ENCODE measurements at places on chromosomes 3 and 15.

DNA sequence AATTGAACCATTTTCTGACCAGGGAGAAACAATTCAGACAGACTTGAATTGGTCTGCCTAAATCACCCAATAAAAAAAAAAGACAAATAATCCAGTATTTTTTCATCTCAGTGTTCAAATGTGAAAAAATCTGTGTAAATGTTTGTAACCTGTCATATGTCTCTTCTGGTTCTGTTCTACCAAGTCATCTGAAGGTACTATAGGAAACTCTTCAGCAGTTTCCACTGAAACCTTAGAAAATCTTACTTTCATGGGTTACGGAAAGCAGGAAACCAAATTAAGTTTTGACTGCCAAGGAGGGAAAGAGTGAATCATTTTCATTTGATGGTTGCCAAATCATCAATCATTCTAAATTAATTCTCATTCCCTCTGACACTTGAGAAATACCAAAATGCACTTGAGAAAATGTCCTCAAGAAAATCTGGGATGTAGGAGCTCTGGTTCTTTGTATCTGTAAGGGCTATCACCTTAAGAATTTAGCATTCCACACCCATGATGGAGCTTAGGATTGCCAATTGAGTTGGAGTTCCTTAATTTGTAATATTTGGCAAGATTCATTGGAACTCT is 278.2 kb upstream of the KCNH8 start:
- H3K27ac ChIP-seq = no peak overlapping the region
- H3K4me3 ChIP-seq = no peak overlapping the region
- no peaks in the 10 kb centered on the region for H3K27me3 ChIP-seq

GRCh38 chr3:140794507-140794906 is 116.6 kb downstream of the TRIM42 start:
- H3K4me3 ChIP-seq = no peak overlapping the region
- peaks cover 21% of the 10 kb centered on the region for H3K36me3 ChIP-seq
- peak overlapping the region; percentile 78 for H3K27ac ChIP-seq
- H3K27me3 ChIP-seq = no peaks in the 10 kb centered on the region
- peaks cover 26% of the 10 kb centered on the region for H3K4me1 ChIP-seq

DNA sequence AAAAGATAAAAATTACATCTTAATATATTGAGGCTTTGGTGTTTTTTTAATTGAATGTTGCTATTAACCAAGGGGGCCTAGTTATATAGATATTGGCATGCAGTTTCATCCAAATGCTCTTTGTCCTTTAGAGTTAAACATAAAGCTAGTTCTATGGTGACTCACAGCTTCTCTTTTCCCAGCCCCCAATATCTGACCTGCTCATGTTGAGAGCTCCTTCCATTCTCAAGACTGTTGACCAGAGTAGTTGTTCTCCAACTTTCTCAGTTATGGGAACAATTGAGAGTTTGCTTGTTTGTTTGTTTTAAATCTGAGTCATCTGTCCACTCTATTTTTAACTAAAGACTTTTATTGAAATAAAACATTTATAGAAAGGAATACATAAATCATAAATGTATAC is 15.8 kb upstream of the RARB start:
- H3K4me1 ChIP-seq = 0 out of 2 replicates have a peak, but pooled peaks cover 4% of the 10 kb centered on the region
- H3K27me3 ChIP-seq = no peaks in the 10 kb centered on the region
- H3K27ac ChIP-seq = no peak overlapping the region
- DNase-seq = no peak
- no peak overlapping the region for H3K4me3 ChIP-seq

DNA sequence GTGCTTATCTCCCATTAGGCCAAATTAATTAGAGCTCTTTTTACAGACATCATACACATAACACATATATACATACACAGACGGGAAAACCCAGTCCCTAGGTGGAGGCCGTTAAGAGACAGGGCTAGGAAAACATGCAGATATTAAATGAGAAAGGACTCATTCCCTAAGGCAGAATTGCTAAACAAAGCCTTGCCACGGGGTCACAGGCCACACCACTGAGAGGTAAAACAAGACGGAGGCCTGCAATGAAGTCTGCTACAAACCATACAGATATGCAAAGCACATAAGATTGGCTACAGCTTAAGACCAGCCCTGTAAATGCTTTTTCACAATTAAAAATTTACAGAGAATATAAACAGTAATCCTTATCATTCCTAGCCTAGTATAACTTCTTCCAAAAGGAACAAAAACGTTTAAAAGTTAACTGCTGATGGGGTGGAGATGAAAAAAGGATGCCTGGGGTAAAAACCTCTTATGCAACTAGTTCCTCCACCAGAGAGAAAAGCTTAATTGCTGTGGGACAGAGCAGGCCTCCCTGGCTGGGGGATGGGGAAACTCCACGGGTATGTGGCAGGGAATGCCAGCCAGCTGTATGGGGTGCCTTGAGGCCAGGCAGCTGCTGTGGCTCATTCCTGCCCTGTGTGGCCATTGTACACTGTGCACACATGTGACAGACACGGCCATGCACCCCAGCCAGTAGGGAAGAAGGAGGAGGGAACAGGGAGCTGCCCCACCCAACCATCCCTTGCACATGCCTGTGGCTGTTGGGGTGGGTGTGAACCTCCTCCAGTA is 481.4 kb upstream of the LMCD1 start:
- no peak overlapping the region for H3K4me3 ChIP-seq
- H3K4me1 ChIP-seq = no peaks in the 10 kb centered on the region
- no peak for DNase-seq
- peaks cover 4% of the 10 kb centered on the region for H3K27me3 ChIP-seq
- peaks cover 32% of the 10 kb centered on the region for H3K36me3 ChIP-seq
- H3K27ac ChIP-seq = no peak overlapping the region

DNA sequence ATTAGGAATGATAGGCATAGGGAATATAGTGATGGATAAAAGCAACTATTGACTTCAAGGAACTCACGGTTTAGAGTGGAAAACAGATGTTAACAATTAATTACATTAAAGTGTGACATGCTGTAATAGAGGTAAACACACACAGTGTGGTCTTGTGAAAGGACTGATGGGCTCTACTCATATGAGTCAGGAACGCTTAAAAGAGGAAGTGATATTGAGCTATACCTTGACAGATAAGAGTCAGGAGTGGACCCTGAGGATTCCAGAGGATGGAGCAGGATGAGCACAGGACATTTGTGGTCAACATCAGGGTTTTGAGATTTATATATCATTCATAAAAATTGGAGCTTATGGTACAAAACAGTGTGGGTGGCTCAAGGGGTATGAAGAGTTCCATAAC is 11.0 kb downstream of the EXOG start:
- peaks cover 28% of the 10 kb centered on the region for H3K36me3 ChIP-seq
- no peaks in the 10 kb centered on the region for H3K27me3 ChIP-seq
- no peak for DNase-seq
- no peak overlapping the region for H3K4me3 ChIP-seq
- no peaks in the 10 kb centered on the region for H3K4me1 ChIP-seq

GRCh38 chr3:25821746-25822573 is 32.1 kb downstream of the OXSM start:
- H3K27me3 ChIP-seq = no peaks in the 10 kb centered on the region
- H3K36me3 ChIP-seq = no peaks in the 10 kb centered on the region
- H3K4me1 ChIP-seq = peaks cover 17% of the 10 kb centered on the region
- H3K27ac ChIP-seq = no peak overlapping the region
- no peak for DNase-seq
- no peak overlapping the region for H3K4me3 ChIP-seq

GRCh38 chr3:53888232-53888631 is 3.4 kb downstream of the SELENOK start:
- DNase-seq = no peak
- H3K4me3 ChIP-seq = no peak overlapping the region
- peaks cover 23% of the 10 kb centered on the region for H3K36me3 ChIP-seq
- no peaks in the 10 kb centered on the region for H3K27me3 ChIP-seq

GRCh38 chr3:13235079-13235478 is 161.8 kb upstream of the IQSEC1 start:
- no peaks in the 10 kb centered on the region for H3K36me3 ChIP-seq
- no peak overlapping the region for H3K4me3 ChIP-seq
- no peak overlapping the region for H3K27ac ChIP-seq
- no peak for DNase-seq

DNA sequence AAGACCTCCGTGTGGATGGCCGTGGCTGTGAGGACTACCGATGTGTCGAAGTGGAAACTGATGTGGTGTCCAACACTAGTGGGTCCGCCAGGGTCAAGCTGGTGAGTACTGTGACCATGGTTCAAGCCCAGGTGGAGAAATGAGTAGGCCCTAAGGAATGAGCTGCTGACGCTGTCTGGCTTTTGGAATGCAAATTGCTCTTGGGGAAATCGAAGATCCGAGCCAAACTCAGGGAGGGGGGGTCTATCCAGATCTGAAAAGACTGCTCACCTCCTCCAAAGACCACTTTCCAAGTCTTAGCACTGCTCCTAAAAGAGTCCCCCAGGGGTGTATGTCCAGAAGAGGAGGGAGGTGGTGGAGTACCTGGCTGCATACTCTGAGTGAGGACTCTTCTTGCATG is 13.1 kb downstream of the EXOSC7 start:
- peaks cover 57% of the 10 kb centered on the region for H3K36me3 ChIP-seq
- no peaks in the 10 kb centered on the region for H3K27me3 ChIP-seq
- no peak for DNase-seq
- no peak overlapping the region for H3K4me3 ChIP-seq
- peak overlapping the region; percentile 36 for H3K27ac ChIP-seq

Data from WTC11 (cell line).